GM12892 (cell line): ENCODE measurements at places on chromosomes 3 and 15.

DNA sequence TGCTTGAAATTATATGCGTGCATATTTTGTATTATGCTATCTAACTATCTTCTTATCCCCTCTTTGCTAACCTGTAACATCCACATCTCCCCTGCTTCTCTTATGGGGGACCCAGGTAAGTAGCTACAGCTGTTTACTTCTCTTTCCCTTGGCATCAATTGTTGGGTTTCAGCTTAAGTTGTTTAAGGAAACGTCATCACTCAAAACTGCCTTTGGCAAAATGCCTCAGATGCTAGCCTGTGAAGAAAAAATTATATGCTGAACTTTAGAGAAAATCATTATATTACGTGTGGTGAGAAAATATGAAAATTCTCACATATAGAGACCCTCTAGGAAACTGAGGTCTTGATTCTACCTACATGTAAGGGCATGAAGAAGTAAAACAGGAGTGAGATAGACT lies 447.0 kb upstream of the NECTIN3 start:
- DNase-seq: no peak

GRCh38 chr3:192481638-192482037 lies 245.7 kb downstream of the FGF12 start:
- DNase-seq: no peak

DNA sequence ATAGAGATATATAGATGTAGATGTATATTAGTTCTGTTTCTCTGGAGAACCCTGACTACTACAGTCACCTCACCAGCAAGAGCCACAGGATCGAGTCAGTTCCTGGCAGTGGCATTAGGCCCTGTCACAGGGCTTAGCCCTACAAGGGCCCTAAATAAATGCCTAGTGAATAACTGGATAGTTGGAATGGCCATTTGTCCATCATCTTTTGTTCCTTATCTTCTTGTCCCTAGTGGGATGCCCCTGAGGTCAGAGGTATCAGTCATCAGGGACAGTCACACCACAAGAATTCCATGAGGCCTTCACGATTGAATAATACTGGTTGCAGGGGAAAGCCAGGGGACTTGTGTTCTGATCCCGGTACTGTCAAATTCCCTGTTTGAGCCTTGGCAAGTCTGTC lies 204.9 kb upstream of the PPP2R3A start:
- DNase-seq: no peak

DNA sequence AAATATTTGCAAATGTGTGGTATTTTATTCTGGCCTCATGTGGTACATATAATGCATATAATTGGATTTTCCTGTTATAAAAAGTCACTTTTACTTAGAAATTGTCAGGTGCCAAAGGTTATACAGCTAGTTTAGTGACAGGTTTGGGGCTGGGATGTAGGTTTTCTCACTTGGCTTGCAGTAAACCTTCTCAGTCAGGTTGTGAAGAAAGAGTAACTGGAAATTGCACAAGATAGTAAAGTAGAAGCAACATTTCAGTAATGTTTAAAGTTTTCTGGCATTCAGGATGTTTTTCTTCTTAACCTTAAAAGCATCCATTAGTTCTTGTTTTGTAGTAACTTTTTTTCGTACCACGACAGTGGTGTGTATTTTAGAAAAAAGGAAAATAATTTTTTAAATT lies 53.9 kb downstream of the MEF2A start:
- no peak for DNase-seq

DNA sequence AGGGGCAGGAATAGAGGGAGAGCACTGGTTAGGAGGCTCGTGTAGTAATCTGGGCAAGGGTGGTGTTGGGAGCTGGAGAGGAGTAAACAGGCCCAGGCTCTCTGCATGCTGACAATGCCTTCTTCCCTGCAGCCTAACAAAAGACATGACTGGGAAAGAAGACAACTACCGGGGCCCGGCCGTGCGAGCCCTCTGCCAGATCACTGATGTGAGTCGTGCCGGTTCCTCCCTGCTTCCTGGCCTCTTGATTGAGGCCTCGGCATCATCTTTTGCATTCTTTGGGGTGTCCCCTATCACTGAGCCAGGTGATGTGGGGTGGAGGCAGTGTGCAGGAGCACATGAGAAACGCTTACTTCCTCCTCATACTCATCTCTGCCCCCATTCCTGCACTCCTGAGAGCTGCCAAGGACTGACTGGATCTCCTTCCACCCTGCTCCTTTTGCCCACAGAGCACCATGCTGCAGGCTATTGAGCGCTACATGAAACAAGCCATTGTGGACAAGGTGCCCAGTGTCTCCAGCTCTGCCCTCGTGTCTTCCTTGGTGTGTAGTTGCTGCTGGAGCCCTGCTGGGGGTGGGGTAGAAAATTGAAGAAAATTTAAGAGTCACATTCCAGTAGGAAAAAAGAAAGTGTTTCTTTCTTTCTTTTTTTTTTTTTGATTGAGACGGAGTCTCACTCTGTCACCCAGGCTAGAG lies 5.3 kb downstream of the COPG1 start:
- DNase-seq: no peak

- DNase-seq: no peak
Measured at GRCh38 chr3:111761309-111761795, 97.7 kb upstream of the PHLDB2 start.
